ENCODE measurements at places on chromosomes 13 and 19.

DNA sequence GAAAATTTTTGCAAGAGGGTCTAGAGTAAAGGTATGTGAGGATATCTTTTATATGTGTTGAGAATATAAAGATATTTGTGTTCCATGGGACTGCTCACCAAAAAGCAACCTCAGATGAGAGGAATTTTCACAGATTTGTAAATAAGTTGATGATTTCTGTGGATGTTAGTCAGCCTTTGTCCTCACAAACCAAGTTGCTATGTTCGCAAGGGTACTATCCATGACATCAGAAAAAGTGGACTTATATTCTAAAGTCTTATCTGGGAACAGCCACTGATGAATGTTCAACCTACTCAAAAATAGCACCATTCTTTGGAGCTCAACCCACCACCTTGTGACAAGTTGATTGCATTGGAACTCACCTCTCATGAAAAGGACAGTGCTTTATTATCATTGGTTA is 138.6 kb downstream of the PCDH20 start:
- DNase-seq: no peak

GRCh38 chr13:90336507-90336906 is 1011.0 kb upstream of the MIR17HG start:
- no peak for DNase-seq

- DNase-seq: no peak
These were observed 3.3 kb downstream of the RPS19 start for GRCh38 chr19:41863209-41863931.

- no peak for DNase-seq
These were observed 1.2 kb downstream of the MEDAG start for GRCh38 chr13:30907121-30907861.

DNA sequence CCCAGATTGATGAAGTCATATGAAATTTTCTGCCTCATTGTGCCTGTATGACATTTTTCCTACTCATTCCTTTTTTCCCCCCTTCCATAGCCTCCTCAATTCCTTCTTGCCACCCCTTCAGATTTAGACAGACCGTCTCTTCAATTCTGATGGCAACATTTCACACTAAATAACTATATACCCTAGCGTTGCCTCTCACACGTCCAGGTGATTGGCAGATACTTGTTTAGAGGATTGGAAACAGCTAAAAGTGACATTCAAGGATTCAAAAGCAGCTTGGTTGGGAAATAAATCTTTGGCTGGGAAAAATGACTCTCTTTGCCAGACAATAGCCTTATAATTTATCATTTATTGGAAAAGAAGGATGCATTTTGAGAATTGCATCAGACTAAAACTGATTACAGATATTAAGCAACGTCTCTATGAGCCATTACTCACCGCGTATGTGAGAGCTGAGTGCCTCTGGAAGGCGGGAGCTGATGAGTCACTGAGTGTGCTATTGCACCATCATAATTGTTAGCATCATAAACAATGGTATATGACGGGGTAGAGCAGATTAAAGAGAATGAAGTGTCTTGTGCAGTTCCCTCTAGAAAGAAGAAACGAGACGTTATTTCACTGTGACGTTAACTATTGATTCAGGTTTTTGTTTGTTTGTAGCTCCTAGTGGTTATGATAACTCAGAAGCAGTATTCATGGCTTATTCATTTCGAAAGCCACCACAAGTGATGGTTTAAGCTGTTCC is 61.1 kb upstream of the FAM216B start:
- no peak for DNase-seq

DNA sequence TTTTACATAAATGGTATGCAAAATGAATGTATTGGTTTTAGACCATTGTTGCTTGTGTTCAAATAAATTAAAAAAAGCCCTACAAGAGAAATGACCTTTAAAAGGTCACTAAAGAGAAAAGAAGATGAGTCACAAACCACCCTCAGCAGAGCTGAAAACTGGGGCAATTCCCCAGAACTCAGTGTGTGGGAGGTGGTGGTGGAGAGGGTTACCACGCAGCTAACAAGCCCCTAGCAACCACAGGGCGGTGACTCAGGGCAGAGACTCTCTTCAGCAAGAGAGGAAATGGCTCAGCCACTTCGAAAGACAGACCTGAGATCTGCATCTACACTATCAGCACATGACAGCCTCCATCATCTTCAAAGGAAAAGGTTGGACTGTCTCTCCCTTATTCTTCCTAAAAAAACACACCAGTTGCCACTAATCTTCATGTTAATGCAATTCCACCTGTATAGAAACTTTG is 29.4 kb upstream of the NDFIP2 start:
- peak; percentile 88 for DNase-seq

- DNase-seq: no peak
These were observed 262.2 kb downstream of the KLF5 start for GRCh38 chr13:73321043-73321442.

DNA sequence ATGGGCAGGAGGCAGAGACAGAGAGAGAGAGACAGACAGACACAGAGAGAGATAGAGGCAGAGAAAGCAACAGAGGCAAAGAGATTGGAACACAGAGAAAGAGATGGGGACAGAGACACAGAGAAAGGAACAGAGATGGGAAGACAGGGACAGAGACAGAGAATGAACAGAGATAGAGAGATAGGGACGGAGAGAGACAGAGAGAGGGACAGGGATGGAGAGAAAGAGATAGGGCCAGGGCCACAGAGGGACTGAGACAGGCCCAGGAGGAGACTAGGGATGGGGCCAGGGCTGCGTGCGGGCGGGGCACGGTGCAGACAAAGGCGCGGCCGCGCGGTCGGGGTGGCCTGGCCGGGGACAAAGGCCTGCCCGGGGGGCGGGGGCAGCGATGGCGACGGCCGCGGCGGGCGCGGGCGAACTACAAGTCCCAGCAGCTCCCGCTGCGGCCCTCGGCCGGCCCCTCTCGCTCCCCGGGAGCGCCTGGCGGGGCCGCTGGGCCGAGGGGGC is at the start of gene ZNF358:
Gene ZNF358, plus strand, starts transcription at position 459 of the 507 bp plus-strand sequence. CDS start 3,140 bp downstream, outside the sequence.
- DNase-seq: no peak

- DNase-seq: no peak
These were observed 126.5 kb downstream of the NALCN start for GRCh38 chr13:101289764-101290163.

DNA sequence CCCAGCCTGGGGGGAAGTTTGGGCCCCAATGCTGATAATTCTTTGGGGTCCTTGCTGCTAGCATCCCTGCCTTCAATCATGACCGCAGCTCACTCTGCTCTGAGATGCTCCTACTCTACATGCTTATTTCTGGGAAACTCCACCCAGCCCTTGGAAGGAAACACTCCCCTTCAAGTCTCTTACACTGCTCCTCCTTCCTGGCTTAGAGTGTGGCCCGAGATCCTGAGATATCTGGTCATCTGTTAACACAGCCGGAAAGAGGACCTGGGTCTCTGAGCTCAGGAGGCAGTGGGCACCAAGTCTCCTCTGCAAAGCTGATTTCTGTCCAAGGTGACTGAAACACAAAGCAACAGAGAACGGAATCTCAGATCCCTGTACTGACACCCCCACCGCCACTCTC is 33.0 kb downstream of the CYP4F2 start:
- no peak for DNase-seq

- DNase-seq: no peak
These were observed 41.0 kb upstream of the CNMD start for GRCh38 chr13:52780611-52781010.

DNA sequence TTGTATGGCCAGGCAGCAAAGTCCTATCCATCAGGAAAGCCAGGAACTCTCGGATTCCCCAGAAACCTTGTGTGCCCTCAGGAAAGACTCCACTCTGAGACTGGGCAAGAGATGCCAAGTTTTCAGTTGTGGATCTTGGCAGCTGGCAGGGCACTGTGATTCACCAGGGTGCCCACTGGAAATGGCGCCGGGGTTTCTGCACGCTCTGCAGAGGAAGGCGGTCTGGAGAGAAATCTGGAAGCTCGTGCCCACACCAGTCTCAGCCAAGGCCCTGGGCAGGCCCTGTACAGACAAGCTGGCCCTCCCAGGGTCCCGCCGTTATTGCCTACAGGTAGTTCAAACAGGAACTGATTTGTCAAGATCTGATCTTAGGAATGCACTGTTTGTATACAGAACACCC is 4.9 kb downstream of the NAPA start:
- DNase-seq: no peak

DNA sequence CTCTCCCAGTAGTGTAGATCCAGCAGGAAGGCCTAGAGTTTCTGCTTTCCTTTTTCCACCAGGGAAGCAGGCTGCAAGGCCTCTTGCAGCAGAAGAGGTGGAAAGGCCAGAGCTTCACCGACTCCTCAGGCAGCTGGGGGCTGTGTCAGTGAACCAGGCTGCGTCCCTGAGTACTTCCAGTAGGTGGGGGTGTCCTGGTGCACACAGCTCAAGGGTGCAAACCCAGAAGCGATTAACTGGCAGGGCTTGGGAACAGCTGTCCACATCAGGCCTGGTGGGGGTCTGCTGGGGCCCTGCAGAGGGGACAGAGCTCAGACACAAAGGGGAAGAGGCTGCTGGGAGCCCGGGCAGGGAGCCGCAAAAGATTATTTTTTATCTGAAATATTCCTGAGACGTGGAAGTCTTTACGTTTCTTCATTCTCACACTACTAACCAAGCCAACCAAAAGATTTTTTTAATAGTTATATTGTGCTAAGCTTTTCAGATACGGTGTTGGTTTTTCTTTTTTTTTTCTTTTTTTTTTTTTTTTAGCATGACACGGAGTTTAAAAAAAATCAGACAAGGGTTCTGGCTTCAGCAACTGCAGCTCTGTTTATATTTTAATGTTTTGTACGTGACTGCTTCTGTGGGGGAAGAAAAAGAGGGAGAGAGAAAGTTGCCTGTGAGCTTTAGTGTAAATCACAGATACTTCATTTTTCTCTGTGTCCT is 11.0 kb downstream of the TSHZ3 start:
- no peak for DNase-seq

- DNase-seq: no peak
These were observed 52.7 kb downstream of the MYO16 start for GRCh38 chr13:108681986-108682575.

- no peak for DNase-seq
These were observed 69.6 kb downstream of the STK24 start for GRCh38 chr13:98507282-98507797.

- no peak for DNase-seq
These were observed 14.7 kb upstream of the USP12 start for GRCh38 chr13:27186295-27186694.

DNA sequence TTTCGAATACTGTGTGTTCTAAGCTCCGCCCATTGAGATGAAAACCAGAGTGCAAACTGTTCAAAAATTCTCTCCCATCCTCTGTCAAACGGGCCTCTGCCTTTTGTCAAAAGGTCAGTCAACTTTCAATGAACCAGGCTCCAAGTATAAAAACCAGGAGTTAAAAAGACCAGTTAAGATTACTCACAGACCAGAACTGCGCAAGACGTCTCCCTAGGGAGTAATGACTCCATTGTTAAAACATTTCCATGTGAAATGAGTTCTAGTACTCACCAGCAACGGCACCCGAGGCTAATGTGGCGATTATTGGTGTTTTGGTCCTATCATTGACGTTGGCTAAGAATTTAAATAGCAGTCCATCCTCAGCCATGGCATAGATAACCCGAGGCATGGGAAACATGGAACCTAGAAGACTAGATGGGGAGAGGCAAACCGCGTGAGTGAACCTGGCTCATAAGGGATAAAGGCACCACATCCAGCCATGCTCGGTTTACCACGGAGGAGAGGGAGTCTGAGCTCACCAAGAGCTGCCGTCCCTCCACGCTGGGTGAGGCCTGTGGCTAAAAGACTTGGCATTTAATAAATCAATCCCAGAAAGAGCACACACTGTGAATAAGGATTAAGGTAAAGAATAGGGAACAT is 73.3 kb downstream of the SLC7A1 start:
- DNase-seq: no peak

DNA sequence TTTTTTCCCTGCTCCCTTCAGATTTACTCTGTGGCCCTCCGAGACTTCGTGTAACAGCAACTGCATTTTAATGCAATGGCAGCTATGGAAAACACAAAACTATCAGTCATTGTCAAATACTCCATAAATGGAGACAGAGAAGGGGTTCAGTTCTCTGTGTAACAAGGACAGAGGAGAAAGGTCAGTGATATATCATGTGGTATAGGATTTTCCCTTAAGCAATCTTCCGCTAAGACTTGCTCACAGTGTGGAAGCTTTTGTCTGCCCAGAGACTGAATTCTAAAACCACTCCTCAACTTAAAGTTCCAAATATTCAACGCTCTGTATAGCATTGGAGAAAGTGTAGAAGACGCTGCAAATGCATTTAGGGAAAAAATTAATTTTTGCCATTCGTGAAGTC is 111.3 kb upstream of the EDNRB start:
- no peak for DNase-seq

DNA sequence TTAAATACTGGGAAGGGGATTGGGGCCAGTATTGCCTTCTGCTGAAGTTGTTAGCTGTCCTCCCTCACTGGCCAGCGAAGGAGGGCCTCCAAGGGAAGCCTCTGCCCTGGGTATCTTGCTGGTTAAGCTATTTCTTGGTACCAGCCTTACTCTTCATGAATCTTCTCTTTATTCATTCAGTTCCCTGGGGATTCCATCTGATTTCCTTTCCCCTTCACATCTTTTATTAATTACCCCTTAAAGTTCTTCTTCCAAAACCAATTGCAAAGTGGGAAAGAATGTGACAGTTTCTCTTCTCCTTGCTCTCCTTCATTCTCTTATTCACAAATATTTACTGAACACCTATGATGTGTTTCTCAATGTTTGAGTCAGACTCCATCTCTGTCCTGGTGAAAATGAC is 36.7 kb upstream of the STK24 start:
- no peak for DNase-seq

- no peak for DNase-seq
These were observed 399.5 kb downstream of the RFC3 start for GRCh38 chr13:34217343-34218025.

- no peak for DNase-seq
These were observed 156.2 kb downstream of the CACNA1A start for GRCh38 chr19:13350072-13350471.

GRCh38 chr13:110055089-110055488 is 251.9 kb downstream of the COL4A1 start:
- DNase-seq: no peak

DNA sequence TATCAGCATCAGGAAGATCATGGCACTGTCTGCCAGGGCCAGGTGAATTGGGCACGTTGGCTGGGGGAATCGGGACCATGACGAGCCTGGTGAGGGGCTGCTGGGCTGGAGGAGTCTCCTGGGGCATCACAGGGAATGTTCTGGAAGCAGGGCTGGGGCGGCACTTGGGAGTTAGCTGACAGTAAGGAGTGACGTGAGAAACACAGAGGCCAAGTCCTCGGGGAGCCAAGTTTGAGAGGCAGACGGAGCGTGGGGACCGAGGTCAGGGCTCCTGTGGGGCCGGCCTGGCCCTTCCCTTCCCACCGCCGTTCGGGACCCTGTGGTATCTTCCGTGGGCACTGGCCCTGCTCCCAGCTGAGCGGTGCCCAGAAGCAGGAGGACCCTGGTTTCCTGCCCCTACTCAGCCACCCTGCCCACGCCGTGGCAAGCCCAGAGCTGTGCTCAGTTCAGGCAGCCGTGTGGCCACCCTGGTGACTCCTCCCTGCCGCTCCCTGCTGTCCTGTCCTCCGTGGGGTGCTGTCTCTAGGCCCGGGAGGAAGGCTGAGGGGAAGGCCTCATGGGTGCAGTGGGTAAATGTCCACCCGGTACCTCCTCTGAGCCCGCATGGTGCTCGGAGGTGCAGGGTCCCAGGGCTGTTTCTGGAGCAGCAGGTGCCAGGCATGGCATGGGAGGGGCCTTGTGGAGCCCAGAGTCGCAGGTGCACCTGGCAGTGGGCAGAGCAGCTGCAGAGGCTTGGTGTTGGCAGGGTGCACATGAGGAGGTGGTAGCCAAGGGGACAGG is 25.2 kb downstream of the CRTC1 start:
- DNase-seq: no peak

Measured in activated T-cell treated with anti-CD3 and anti-CD28 coated beads for 4 hours (primary cell).